Brain (organoid and tissue), 16 donors: ENCODE measurements at places on chromosomes 11 and 22. TPM values are rescaled to one million over a fixed set of nuclear protein-coding genes. Genes with fewer than 3 reads are reported as not detected.

The GGT5 gene
- polyA plus RNA-seq, result 45.0 TPM

DNA sequence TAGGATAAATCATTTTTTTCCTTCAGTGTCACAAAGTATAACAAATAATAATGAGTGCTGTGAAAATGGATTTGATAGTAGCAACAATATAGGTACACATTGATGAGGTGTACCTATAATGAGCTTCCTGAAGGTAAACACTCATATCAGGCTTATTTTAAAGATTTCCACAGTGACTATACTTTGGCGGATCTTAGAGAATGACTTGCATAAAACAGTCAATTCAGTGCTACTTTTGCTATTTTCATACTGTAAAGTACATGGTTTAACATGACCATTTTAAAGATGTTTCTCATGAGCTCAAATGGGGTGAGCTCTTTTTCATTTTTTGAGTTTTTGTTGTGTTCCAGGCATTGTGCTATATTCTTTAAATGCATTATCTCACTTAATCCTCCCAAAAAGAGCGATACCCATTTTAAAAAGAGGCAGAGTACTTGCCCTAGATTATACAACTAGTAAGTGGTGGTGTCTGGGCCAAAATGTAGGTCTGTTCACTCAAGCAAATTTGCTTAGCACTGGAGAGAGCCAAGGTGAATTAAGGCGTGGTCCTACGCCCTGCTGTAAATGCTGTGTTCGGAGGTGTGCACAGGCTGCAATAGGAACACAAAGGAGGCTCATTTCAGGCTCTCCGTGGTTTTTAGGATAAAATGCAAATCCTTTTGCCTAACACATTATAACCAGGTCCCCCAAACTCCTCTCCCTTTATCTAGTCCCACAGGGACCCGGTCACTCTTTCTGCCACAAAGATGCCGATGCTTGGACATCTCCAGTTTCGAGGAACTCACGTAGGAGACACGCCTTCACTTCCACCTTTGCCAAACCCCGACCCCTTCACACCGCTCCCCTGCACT, 617 bp upstream of the ALKBH3 start:
- DNase-seq, result no peak

GRCh38 chr11:60970369-60970774, 1.1 kb upstream of the CD6 start:
- no peak for DNase-seq

GRCh38 chr11:124068601-124069110, 27.5 kb upstream of the OR10G7 start:
- no peak for DNase-seq

DNA sequence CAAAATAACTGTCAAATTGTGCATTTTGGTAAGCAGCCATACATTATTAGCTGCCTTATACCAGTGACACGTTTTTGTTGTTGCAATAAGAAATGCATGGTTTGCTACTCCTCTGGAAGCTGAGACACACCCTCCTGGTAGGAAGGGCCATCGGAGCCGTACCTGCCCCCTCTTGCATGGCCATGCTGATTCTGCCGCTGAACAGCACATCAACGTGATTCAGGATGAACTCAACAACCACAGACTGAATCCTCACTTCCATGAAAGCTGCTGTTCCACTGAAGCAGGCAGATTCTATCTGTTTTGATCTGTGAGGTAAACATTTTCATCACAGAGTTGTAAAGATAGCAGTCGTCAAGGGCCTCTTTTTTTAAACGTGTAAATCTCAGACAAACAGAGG, 38.6 kb upstream of the TP53AIP1 start:
- no peak for DNase-seq
